ENCODE measurements at places on chromosomes 4 and X. TPM values are rescaled to one million over a fixed set of nuclear protein-coding genes. Genes with fewer than 3 reads are reported as not detected.
A peak's percentile ranks its signal among the peaks of the same experiment; 100 is the strongest.

Gene STEEP1
- total RNA-seq = 51.7 TPM

Gene ZFP42
- 0.10 TPM for total RNA-seq

Gene CASP3
- 54.8 TPM for total RNA-seq

Gene FGF16
- total RNA-seq = not detected

Gene DMD
- total RNA-seq = 4.0 TPM

Gene XAGE2
- not detected for total RNA-seq

Gene CYBB
- total RNA-seq = 0.17 TPM

DNA sequence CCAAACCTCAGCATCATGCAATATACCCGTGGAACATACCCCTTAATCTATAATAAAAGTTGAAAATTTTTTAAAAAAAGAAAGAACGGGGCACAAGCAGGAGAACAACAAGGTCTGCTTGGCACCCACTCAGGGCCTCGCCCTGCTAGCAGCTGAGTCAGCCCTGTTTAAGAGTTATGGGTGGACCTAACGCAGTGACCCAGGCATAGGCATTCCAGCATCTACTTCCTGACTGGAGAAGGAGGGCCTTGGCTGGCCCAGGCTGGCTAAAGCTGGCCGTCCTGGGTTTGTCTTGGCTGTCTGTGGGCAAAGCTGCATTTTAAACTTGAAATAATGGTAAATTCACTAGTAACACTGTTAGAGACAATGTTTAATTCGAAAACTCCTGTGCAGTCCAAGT is 236.7 kb upstream of the PGRMC2 start:
- DNase-seq = peak; percentile 96

DNA sequence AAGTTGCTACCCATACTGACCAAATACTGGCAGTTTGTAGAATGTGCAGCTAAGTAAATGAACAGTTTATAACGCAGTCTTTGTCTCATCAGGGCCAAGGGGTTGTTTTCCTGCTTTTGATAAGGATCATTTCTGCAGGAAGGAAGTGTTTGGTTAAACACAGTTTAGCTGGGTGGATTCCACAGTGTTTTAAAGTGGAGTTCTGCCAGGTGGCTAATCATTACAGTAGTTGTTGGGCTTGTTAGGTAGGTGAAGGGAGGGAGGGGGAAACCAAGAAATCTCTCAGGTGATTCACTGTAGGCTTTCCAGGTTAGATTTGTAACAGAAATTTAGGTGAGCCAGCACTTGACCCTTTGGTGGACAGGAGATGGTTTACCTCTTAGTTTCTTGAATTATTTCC is 58.1 kb downstream of the FNIP2 start:
- DNase-seq = peak; percentile 93

GRCh38 chrX:40096395-40097091 is 1.2 kb downstream of the BCOR start:
- DNase-seq = no peak

GRCh38 chrX:32673193-32673592 is 538.2 kb downstream of the DMD start:
- DNase-seq = peak; percentile 2

- no peak for DNase-seq
Observed at GRCh38 chr4:22661443-22661842, 31.3 kb upstream of the GBA3 start.

- DNase-seq = peak; percentile 2
Observed at GRCh38 chr4:145099653-145100052, 1.5 kb downstream of the ABCE1 start.

DNA sequence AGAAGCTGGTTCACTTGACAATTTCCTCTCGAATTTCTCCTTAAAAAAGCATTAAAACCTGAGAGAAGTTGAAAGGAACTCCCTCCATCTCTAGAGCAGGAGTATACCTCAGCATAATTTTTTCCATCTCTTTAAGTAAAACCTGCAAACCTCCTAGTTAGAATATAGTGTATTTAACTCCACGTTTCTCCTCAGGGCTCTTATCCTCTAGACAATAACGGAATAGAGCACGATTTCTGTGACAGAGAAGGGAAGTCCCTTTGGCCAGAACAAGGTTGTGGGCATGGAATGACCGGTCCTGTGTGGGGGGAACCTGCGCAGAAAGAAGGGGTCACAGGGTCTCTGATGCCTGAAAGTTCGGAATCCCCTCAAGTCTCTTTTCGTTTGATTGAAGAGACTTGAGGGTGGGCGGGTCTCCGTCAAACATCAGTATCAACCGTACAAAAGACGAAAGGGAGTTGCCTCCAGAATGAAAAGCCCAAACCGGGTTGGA is 697 bp downstream of the ZNF280C start:
- DNase-seq = no peak

- DNase-seq = peak; percentile 38
Observed at GRCh38 chr4:175371091-175371490, 441.0 kb downstream of the GPM6A start.

- no peak for DNase-seq
Observed at GRCh38 chr4:4919927-4920326, 60.5 kb downstream of the MSX1 start.

- DNase-seq = peak; percentile 91
Observed at GRCh38 chr4:86302251-86302650, 57.6 kb downstream of the MAPK10 start.

GRCh38 chr4:187141101-187141500 is 417.4 kb upstream of the FAT1 start:
- DNase-seq = no peak

DNA sequence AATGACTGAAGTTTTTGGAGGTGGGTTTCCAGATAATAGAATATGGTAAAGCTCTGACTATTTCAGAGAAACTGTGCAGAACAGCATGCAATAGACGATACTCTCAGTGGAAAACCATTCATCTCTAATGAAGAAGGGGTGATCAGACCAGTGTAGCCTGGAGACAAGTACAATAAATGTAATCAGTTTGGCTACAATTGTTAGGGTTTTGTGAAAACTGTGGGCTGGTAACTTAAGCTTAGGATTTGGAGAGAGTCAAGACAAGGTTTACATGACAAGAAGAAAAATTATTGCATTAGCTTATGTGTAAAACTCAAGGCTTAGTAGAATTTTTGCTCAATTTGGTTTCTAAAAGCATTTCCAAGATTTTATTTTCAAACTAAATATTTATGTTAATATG is 241.5 kb upstream of the ANKRD50 start:
- no peak for DNase-seq

All from renal cortical epithelial cell (primary cell).